Astrocyte (in vitro differentiated cells and primary cell): ENCODE measurements at places on chromosomes 11 and 22.

GRCh38 chr11:104897891-104898684 lies at the start of gene CASP12:
Gene CASP12, minus strand, starts transcription at chr11:104898460.
- DNase-seq: no peak

DNA sequence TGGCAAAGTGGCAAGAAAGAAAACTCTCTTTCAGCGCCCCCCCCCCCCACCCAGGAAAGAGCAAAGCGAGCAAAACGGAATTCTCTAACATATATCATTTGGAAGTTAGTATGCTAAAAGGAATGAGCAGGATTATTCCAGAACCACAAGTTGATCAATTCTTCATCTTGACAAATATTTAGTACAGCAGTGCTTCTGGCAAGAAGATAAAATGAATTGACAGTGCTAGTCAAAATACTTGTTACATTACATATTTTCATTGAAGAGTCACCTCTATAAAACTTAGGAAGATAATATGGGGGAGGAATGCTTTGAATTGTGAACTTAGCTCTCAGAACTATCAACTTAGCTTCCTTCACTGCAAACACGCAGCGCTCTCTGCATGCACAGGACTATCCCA lies 377.4 kb downstream of the DYNC2H1 start:
- DNase-seq: peak; percentile 85

GRCh38 chr22:41479671-41480396 lies 10.9 kb downstream of the ACO2 start:
- DNase-seq: peak; percentile 58

GRCh38 chr22:39255449-39256185 lies 10.8 kb upstream of the PDGFB start:
- DNase-seq: no peak

GRCh38 chr11:126561327-126561893 lies 205.9 kb downstream of the ST3GAL4 start:
- DNase-seq: peak; percentile 51

DNA sequence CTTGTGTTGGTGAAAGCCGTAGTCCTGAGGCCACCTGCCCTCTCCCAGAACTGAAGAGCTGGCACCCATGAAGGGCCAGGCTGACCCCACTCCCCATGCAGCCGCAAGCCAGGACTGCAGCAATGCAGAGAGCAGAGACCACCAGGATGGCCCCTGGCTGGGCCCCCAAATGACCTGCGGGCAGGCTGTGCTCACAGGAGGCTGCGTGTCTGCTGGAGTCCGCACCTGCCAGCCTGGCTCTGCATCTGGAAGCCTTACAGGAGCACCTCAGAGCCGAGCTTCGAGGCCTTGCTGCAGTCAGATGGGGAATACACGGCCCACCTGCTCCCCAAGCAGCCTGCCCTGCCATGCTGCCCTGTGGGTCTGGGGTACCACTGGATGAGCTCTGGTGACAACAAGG lies 1336.8 kb downstream of the TBC1D22A start:
- DNase-seq: no peak

DNA sequence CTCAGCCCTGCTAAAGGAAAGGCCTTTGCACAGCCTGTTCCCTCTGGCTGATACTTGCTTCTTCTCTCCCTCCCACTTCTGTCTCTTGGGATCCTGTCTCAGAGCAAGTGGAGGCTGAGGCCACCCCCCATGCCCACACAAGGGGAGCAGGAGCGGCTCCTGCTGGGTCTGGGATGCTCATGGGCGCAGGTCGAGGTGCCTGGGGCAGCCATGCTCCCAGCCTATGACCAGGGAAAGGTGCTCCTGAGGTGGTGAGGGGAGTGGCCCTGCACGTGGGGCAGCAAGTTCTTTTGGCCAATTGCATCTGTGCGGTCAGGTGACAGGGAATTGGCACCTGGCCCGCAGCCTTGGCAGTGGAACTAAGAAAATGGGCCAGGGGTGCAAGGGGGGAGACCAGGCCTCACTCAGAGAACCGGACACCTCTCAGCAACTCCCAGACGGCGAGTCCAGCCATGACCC lies 1.5 kb downstream of the MAPK11 start:
- DNase-seq: no peak

DNA sequence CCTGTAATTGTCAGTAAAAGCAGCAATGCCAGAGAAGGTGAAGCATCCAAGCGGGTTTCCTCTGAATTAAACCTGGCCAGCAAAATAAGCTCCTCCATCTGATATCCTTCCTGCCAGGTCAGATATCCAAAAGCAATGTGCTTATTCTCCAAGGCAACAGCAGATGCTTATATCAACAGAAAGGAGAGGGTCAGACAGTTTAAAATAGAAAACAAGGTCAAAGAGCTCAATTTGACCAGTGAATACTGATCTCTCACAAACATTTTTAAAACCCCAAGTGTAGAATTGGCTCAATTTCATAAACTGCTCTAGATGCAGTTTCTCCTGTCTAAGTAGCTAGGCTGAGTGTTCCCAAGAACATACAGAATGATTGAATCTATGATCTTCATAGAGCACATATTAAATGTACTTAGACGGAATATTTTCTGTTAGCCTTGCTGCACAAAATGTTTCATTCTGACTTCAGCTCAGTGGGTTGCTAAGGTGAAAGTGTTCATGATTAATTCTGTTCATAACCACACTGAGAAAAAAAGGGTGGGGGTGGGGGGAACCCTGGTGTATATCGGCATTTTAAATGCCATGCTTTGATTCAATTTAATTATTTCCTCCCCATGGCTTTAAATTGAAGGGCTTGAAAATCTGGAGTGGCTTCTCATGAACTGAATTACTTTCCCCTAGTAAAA lies 174.2 kb upstream of the ARHGAP20 start:
- no peak for DNase-seq

GRCh38 chr22:19051381-19052072 lies 70.7 kb downstream of the DGCR2 start:
- DNase-seq: no peak

GRCh38 chr11:123233280-123233974 lies 38.4 kb upstream of the CLMP start:
- DNase-seq: no peak

DNA sequence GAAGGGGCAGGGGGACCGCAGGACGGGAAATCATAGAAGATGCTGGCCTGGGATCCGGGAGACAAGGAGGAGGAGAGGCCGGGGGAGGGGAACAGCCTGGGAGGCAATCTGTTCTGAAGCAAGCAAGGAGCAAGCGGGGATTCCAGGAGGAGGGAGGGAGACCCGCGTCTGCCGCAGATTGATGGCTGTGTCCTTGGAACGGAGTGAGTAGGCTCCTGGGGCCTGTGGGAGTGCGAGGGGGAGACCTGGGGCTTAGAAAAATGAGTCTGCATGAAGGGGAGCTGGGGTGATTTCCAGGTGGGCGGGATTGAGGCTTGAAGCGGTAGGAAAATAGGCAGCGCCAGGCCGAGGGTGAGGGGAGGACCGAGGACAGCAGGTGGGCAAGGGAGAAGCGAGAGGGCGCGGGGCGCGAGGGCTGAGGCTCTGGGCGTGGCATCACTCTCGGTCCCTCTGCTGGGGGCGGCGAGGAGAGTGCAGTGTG lies 1.6 kb upstream of the LRRC55 start:
- DNase-seq: no peak

DNA sequence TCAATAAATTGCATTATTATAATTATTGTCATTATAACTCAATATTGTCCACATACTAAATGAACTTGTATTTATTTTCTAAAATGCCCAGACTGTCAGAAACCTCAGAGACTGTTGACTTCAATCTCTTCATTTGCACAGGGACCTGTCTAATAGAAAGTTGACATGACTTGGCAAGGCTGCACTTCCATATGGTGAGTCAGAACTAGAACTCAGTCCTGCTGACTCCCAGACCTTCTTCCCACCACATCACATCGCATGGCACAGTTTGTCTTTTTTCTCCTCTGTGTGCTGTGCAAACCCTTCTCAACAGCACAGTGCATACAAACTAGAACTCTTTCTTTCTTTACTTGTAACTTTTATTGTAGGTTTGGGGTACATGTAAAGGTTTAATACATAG lies 215.1 kb upstream of the BLID start:
- no peak for DNase-seq

GRCh38 chr11:95556342-95557163 lies 233.0 kb downstream of the FAM76B start:
- peak; percentile 31 for DNase-seq

GRCh38 chr11:60717956-60718355 lies 6.6 kb upstream of the MS4A18 start:
- no peak for DNase-seq

DNA sequence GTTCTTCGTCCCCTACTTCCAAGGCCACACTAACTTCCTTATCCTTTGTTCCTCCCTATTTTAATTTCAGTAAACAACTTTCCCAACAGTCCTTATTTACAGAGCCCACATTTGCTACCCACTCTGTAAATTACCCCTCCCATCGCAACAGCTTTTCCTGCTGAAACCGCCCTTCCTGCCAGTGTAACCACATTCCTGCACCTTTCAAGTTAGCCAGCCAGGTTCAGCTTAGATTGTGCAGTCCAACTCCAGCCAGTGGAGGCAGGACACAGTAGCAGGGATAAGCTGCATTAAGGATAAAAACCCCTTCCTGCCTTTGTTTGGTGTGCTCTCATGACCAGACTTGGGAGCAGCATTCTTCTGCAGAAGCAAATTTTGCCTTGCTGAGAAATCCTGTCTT lies 768.3 kb upstream of the ARHGAP42 start:
- DNase-seq: no peak

DNA sequence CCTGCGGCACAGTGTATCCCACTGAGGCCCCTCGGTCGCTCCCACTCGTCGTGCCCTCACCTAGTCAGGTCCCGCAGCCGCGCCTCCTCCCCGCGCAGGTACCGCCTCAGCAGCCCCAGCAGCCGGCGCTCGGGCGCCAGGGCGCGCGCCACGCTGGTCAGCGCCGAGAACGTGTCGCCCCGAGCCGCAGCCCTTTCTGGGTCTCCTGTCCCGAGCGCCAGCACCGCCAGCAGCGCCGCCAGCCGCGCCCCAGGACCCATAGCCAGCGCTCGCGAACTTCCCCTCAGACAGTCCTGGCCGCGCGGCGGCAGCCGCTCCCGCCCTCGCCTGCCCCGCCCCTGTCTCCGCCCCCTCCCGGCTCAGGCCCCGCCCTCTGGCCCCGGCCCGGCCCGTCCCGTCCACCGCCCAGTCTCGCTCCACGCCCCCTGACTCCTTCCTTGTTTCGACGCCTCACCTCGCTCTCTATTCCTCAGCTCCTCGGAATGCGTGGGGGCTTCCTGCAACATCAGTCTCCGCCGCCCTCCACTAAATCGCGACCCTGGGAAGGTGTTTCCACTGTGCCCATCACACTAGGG lies at the start of gene P4HA3:
P4HA3 (minus strand) TSS at position 289 of the 575 bp plus-strand sequence; CDS start at position 260, 29 bp downstream.
- DNase-seq: no peak

DNA sequence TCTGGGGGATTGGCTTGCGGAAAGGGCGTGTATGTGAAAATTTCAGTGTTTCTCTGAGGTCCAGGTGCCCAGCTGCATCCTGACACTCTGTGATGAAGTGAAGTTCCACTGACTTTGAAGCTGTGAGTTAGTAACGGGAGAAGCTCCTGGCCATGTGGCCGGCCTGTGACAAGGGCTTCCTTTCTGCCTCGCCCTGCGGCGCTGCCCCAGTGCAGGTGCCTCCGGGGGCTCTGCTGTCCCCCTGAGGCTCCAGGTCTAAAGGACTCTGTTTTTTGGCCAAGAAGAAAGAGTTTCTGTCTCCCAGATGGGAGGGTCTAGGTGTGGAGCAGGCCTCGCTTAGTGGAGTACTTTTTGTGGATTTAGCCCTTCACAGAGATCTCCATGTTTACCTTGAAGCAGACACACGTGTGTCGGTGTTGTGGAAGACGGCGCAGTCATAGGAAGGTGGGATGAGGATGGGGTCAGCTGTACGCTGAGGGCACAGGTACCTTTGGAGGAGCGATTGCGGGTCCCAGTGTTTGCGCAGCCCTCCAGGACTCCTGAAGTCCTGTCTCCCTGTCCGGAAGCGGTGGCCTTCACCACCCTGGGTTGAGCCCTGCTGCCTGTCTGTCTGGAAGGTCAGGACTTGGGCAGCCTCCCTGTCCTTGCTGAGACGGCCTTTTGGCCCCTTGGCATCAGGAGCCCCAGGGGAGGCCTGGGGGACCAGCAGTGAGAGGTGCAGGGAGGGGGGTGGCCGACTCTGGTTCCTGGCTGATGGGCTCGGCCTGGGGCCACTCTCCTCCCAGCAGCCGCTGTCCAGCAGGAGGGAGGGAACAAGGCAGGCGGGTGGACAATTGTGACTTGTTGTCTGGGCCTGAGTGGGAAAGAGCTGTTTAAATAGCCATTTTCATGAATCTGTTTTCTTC lies 1249.3 kb downstream of the BRD1 start:
- DNase-seq: no peak

DNA sequence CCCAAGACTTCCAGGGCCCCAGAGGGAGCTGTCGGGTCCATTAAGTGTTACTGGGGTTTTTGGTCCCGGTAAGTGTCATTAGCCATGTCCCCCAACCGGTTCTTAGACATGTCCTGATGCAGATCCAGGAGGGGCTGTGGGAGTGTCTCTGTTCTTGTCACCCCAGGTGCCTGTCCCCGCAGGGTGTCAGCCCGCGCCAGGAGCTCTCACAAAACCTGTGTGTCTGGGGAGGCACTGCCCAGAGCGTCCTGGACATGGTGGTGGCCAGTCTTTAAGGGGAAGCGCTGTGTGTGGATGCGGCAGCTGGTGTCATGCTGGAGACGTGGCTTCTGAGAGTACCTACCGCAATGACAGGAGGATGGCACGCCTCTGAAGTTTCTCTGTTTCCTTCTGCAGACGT lies 12.5 kb upstream of the PARVG start:
- no peak for DNase-seq

GRCh38 chr11:23370580-23371275 lies 510.5 kb upstream of the CCDC179 start:
- no peak for DNase-seq

DNA sequence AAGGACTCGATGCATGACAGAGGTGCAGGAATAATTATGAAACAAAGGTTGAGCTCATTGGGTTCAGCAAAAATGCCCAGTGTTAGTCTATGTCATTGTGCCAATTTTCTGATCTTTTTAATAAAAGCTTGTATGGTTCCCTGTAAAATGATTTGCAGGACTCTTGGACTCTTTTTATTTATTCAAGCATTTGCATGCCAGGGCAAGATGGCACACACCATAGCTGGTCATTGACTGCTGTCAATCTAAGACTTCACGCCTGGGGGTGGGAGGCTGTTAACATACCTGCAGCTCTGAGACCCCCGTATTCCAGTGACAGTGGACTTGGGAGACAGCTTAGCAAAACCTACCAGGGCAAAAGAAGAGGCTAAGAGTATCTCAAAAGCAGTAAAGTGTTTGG lies 32.0 kb upstream of the ANO1 start:
- DNase-seq: no peak

DNA sequence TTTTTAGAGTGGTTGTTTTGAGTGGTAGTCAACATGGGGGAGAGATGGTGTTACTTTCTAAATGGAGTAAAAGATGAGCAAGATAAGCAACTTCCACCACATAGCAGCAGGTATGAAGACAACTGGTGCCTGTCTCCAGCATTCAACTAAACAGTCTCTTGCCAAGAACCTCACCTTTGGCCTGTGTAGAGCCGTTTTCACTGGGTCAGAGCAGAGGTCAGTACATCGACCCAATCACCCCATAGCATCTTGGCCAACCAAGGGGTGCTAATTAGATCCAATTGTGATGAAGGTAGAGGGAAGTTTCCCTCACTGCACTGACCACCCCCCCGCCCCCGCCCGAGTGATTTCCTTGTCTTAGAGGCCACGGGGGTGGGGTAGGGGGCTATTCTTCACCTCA lies 188.2 kb downstream of the BLID start:
- no peak for DNase-seq
